Progenitor cell of endocrine pancreas (in vitro differentiated cells): ENCODE measurements at places on chromosomes 16 and 17. TPM values are rescaled to one million over a fixed set of nuclear protein-coding genes. Genes with fewer than 3 reads are reported as not detected.

GRCh38 chr17:42288803-42289610 is 709 bp downstream of the STAT5A start:
- H3K4me1 ChIP-seq, result peaks cover 1% of the 10 kb centered on the region
- no peaks in the 10 kb centered on the region for H3K36me3 ChIP-seq
- H3K4me3 ChIP-seq, result no peak overlapping the region

GRCh38 chr17:39139161-39139511 is 12.3 kb downstream of the PLXDC1 start:
- peaks cover 7% of the 10 kb centered on the region for H3K27me3 ChIP-seq
- no peaks in the 10 kb centered on the region for H3K4me1 ChIP-seq
- H3K4me3 ChIP-seq, result no peak overlapping the region
- DNase-seq, result no peak

GRCh38 chr17:13016881-13017654 is 759 bp downstream of the ELAC2 start:
- peak overlapping the region; percentile 95 for H3K27ac ChIP-seq
- H3K4me1 ChIP-seq, result peaks cover 10% of the 10 kb centered on the region
- no peak for DNase-seq
- H3K4me3 ChIP-seq, result peak overlapping the region; percentile 95

The TMEM11 gene
- total RNA-seq, result 22.2 and 22.6 TPM in 2 replicates

DNA sequence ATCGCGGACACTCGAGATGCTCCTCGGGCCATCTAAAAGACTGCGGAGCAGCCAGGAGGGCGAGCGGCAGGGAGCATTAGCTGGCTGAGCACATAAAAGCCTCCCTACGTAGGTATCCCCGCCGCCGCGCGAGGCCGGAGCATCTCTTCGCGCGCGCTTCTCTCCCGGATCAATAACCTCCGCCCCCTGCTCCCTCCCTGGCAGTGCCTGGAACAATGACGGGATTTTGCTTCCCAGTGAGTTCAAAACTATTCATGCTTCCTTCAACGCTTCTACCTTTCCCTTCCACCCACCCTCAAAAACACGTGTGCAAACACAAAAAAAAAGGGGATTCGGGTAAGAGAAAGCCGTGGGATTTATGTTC is 984 bp downstream of the CENPV start:
- H3K4me1 ChIP-seq, result peaks cover 12% of the 10 kb centered on the region
- H3K27ac ChIP-seq, result peak overlapping the region; percentile 100
- H3K36me3 ChIP-seq, result peaks cover 12% of the 10 kb centered on the region

The GJD3 gene
- not detected in 2 replicates for total RNA-seq

DNA sequence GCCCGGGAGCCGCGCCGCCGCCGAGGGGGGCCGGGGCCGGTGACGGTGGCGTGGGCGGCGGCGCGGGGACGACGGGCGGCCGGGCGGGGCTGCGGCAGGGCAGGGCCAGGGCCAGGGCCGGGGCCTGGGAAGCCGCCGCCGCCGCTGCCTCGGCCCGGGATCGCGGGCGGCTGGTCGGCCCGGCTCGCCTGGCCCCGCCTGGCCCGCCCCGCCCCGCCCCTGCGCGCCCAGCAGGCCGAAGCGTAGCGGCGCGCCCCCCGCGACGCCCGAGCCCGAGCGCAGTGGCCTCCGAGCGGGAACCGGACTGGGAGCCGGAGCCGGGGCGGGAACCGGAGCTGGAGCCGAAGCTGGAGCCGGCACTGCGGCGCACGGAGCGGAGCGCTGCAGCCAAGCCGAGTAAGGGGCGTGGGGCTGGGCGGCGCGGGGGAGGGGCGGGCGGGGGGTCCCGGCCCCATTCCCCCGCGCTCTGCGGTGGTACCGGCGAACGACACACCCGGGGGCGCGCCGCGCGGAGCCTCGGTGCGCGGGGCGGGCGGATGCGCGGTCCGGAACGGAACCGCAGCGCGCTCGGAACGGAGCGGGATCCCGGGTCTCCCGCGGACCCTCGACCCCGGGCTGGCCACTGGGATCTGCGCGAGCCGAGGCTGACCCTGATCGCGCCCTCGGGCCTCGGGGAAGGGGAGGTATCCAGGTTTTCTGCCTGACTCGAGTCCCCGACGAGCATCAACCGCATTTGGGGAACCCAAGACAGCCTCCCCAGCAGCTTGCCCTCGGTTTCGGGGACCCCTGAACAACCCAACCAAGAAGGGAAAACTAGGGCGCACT is at the start of gene BEAN1:
Gene BEAN1, plus strand, starts transcription at position 260 of the 825 bp plus-strand sequence. CDS start 10,382 bp downstream, outside the sequence.
- H3K36me3 ChIP-seq, result no peaks in the 10 kb centered on the region
- peaks cover 2% of the 10 kb centered on the region for H3K4me1 ChIP-seq
- H3K27ac ChIP-seq, result no peak within 1 kb of the TSS
- DNase-seq, result peak; percentile 32
- peak within 1 kb of the TSS; percentile 55 for H3K4me3 ChIP-seq

DNA sequence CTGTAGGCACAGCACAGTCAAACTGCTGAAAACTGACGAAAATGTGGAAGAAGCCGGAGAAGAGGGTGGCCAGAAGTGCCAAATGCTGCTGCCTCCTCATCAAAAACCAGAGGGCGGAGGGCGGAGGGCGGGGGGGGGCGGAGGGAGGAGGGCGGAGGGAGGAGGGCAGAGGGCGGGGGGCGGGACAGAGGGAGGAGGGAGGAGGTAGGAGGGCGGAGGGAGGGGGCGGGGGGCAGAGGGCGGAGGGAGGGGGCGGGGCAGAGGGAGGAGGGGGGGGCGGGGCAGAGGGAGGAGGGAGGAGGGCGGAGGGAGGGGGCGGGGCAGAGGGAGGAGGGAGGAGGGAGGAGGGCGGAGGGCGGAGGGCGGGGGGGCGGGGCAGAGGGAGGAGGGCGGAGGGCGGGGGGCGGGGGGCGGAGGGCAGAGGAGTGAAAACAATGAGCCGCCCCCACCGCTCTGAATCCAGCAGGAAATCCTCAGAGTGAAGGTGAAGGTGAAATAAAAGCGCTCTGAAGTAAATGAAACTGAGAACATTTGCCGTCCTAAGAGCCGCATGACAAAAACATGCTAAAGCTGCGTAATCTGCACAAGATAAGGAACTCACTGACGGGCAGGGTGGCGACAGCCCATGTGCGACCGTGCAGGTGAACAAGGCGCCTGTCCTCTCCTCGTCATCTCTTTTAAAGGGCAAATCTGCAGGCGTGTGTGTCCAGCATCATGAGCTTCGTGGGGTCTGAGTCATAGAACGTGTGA is 22.6 kb upstream of the CBFA2T3 start:
- H3K4me3 ChIP-seq, result no peak overlapping the region
- DNase-seq, result no peak
- H3K27me3 ChIP-seq, result peaks cover 46% of the 10 kb centered on the region

GRCh38 chr16:73066927-73067670 is 19.2 kb upstream of the ZFHX3 start:
- peaks cover 78% of the 10 kb centered on the region for H3K27me3 ChIP-seq
- no peak for DNase-seq
- H3K4me1 ChIP-seq, result peaks cover 35% of the 10 kb centered on the region
- H3K4me3 ChIP-seq, result peak overlapping the region; percentile 26

The ANKRD11 gene
- total RNA-seq, result 178 and 183 TPM in 2 replicates

GRCh38 chr16:68936736-68937631 is 93.7 kb downstream of the TANGO6 start:
- H3K36me3 ChIP-seq, result peaks cover 8% of the 10 kb centered on the region
- H3K27ac ChIP-seq, result no peak overlapping the region
- H3K4me3 ChIP-seq, result no peak overlapping the region
- H3K4me1 ChIP-seq, result no peaks in the 10 kb centered on the region
- H3K27me3 ChIP-seq, result no peaks in the 10 kb centered on the region

GRCh38 chr17:48522031-48522653 is 8.7 kb downstream of the HOXB1 start:
- no peak overlapping the region for H3K4me3 ChIP-seq
- H3K27ac ChIP-seq, result peak overlapping the region; percentile 49
- peaks cover 47% of the 10 kb centered on the region for H3K27me3 ChIP-seq
- H3K36me3 ChIP-seq, result no peaks in the 10 kb centered on the region
- peaks cover 14% of the 10 kb centered on the region for H3K4me1 ChIP-seq
- no peak for DNase-seq

DNA sequence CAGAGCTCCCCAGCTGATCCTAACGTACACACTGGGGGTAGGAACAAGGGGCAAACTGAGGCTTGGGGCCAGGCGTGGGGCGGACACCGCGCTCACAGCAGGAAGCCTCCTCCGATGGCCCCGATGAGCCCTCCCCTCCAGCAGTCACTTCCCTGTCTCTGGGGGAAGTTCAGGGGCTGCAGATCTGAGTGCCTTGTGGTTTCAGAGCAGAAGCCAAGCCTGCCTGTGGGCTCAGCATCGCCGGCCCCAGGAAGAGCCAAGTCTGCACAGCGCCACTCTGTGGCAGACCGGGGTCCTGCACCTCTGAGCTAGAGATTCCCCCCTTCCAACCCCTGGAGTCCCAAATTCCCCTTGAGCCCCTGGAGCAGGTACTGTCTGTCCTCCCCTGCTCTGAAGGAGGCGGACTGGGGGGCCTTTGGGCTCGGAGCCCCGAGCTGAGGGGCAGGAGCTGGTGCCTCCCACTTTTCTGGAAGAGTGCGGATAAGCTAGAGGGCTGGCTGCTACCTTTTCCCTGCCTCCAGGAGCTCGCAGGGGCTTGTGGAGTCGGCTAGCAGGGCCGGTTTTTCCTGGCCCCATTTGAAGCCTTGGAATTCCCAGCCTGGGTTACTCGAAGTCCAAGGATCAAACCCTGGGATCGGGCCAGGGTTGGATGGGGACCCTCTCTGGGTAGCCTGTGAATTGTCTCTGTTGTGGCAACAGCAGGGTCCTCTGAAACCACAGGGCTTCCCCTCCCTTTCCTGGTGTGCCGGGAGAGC is 2.9 kb downstream of the GSE1 start:
- H3K4me3 ChIP-seq, result peak overlapping the region; percentile 66
- peaks cover 45% of the 10 kb centered on the region for H3K4me1 ChIP-seq
- DNase-seq, result peak; percentile 74
- peak overlapping the region; percentile 59 for H3K27ac ChIP-seq
- peaks cover 2% of the 10 kb centered on the region for H3K36me3 ChIP-seq

The NLK gene
- 37.8 and 38.9 TPM in 2 replicates for total RNA-seq

The FN3K gene
- 40.4 and 40.6 TPM in 2 replicates for total RNA-seq

- H3K4me3 ChIP-seq, result no peak overlapping the region
- peaks cover 50% of the 10 kb centered on the region for H3K4me1 ChIP-seq
- no peaks in the 10 kb centered on the region for H3K27me3 ChIP-seq
- H3K36me3 ChIP-seq, result peaks cover 1% of the 10 kb centered on the region
Measured at GRCh38 chr17:17738901-17739300, 57.6 kb downstream of the RAI1 start.

The TNK1 gene
- 9.1 and 13.4 TPM in 2 replicates for total RNA-seq

GRCh38 chr16:84514874-84515835 is 10.7 kb upstream of the MEAK7 start:
- H3K4me3 ChIP-seq, result no peak overlapping the region
- no peak for DNase-seq
- peaks cover 6% of the 10 kb centered on the region for H3K4me1 ChIP-seq
- peak overlapping the region; percentile 82 for H3K27ac ChIP-seq
- no peaks in the 10 kb centered on the region for H3K36me3 ChIP-seq
- H3K27me3 ChIP-seq, result peaks cover 5% of the 10 kb centered on the region

DNA sequence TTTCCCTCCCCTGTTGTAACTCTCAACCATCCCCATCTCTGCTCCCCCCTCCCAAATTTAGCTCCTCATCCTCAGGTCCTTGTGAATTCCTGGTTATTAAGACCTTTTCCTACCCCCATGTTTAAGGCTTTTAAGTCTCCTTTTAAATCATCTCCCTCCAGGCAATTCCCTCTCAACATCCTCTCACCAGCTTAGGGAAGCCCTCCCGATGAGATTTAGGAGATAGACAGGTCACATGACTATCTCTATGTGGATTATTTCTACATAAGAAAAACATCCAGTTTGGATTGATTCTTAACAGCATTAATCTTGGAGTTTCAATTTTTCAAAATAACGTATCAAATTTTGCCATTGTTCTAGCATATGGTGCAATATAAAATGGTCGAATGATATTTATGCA is 12.5 kb upstream of the WSB1 start:
- no peak overlapping the region for H3K27ac ChIP-seq
- no peak overlapping the region for H3K4me3 ChIP-seq
- no peaks in the 10 kb centered on the region for H3K27me3 ChIP-seq
- no peak for DNase-seq
- H3K4me1 ChIP-seq, result peaks cover 2% of the 10 kb centered on the region
- no peaks in the 10 kb centered on the region for H3K36me3 ChIP-seq

- peaks cover 35% of the 10 kb centered on the region for H3K4me1 ChIP-seq
- H3K27ac ChIP-seq, result peak overlapping the region; percentile 25
- H3K4me3 ChIP-seq, result no peak overlapping the region
Measured at GRCh38 chr16:14640538-14640937, 7.8 kb downstream of the BFAR start.

The LRRC36 gene
- total RNA-seq, result 1.6 and 2.3 TPM in 2 replicates

DNA sequence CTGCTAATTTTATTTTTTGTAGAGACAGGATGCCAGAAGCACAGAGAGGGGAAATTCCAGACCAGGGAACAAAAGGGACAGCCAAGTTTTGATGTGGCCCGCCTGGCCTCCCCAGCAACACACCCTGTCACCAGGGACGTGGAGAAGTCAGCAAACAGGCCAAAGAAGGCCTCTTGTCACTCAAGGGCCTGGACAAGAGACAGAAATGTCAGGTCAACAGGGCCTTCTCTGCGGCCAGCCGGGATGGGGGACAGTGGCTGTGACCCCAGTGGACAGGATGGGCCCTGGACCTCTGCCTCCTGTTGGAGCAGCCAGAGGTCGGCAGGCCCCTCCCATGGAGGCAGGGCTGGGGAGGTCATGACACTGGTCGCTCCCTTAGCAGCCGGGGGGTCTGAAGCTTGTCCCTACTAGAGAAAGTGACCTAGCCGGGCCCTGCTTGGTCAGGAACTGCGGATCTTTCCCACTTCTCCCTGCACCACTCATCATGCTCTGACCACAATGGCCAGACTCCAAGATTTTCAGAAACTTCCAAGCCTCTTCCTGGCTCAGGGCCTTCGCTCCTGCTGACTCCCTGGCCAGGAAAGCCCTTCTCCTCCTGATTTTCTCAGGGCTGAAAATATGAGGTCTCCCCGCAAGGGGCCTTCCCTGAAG is 9.2 kb upstream of the TVP23A start:
- H3K4me1 ChIP-seq, result no peaks in the 10 kb centered on the region
- DNase-seq, result no peak
- H3K4me3 ChIP-seq, result no peak overlapping the region
- H3K27me3 ChIP-seq, result peaks cover 10% of the 10 kb centered on the region

- peak overlapping the region; percentile 97 for H3K27ac ChIP-seq
- peaks cover 3% of the 10 kb centered on the region for H3K36me3 ChIP-seq
- DNase-seq, result no peak
- H3K4me1 ChIP-seq, result peaks cover 34% of the 10 kb centered on the region
- no peaks in the 10 kb centered on the region for H3K27me3 ChIP-seq
Measured at GRCh38 chr17:13587487-13588338, 14.0 kb downstream of the HS3ST3A1 start.

DNA sequence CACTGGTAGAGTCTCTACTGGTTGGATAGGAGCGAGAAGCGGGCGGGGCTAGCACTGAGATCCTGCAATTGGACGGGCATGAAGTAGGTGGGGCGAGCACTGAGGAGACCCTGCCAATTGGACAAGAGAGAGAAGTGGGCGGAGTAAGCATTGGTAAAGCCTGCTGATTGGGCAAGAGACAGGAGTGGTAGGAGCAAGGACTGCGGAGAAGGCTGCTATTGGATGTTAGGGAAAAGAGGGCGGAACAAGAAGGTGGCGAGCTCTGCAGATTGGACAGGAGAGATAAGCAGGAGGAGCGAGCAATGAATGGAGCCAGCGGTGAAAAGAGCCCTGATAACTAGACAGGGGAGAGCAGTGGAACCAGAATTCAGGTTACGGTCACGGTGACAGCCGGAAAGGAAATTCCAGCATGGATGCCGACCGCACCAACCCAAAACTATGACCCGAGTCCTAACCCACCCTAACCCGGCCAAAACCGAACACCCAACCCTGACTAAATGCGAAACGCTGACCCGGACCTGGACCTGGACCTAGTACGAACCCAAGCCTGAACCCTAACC is 4.8 kb downstream of the SCGB1C2 start:
- H3K4me1 ChIP-seq, result no peaks in the 10 kb centered on the region
- H3K36me3 ChIP-seq, result no peaks in the 10 kb centered on the region
- DNase-seq, result peak; percentile 7
- no peak overlapping the region for H3K27ac ChIP-seq
